ENCODE measurements at places on chromosomes 5 and 9.
A peak's percentile ranks its signal among the peaks of the same experiment; 100 is the strongest.

DNA sequence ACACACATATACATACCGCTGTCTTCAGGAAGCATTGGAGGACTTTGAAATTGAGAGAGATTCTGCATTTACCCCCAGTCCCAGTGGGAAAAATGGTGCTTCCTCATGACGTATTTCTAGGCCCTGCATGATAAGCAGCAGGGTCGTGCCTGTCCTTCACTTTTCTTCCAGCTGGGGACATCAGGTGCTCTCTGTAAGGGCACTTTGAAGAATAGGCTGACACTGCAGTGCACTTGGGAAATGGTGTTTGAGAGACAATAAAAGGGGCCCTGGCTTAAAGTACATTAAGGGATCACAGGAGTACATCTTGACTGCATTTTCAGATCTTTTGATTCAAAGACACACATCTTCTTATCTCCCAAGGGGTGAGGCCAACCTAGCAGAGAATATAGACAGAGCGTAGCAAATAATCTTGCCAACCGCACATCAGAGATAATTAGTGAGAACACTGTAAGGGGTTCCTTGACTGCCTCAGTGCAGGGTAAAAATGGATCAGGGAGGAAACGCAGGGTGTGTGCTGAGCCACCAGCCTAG lies 437.9 kb downstream of the CSNK1G3 start:
- peak; percentile 25 for DNase-seq

- DNase-seq, result peak; percentile 77
These were observed 3.3 kb upstream of the TMEM141 start for GRCh38 chr9:136787690-136788400.

- no peak for DNase-seq
These were observed 58.0 kb downstream of the ADAMTS16 start for GRCh38 chr5:5198135-5198534.

DNA sequence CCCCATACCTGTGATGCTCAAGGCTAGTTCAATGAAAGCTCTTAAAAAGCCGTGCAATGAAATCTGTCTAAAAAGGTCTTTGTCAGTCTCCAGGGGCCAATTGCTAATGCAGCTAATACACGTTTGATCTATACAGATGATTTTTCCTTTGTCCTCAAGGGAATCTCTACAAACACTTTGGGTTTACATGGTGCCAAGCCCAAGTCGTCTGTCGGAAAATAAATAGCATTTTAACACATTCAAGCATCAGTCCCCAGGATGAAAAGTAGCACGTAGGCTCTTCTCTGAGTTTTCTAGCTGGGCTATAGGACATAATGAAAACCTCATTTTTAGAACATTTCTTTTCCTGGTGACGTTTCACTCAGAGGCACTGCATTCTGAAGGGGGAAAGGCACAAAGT lies 477.4 kb upstream of the WWC1 start:
- no peak for DNase-seq

GRCh38 chr9:4461437-4461836 lies 28.8 kb upstream of the SLC1A1 start:
- no peak for DNase-seq

DNA sequence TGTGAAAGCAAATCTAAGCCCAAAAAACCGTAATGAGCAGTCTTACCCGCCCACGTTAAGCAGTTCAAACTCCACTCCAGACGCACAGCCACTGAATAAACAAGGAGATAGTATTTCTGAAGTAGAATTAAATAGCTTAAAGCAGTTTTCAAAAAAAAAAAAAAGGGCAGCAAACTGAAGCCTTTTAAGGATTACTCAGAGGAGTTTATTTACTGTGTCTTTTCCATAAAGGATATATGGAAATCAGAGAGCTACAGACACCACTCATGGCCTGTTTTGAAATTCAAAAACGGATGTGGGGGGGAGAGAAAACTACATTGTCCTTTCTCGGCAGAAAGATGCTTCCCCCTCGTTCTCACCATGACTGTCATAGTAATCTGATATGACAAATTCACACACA lies 83.7 kb upstream of the IRX1 start:
- DNase-seq, result no peak

- no peak for DNase-seq
These were observed 1.4 kb downstream of the AKNA start for GRCh38 chr9:114386361-114386885.

- peak; percentile 76 for DNase-seq
These were observed 59.0 kb upstream of the RARS1 start for GRCh38 chr5:168427224-168427623.

DNA sequence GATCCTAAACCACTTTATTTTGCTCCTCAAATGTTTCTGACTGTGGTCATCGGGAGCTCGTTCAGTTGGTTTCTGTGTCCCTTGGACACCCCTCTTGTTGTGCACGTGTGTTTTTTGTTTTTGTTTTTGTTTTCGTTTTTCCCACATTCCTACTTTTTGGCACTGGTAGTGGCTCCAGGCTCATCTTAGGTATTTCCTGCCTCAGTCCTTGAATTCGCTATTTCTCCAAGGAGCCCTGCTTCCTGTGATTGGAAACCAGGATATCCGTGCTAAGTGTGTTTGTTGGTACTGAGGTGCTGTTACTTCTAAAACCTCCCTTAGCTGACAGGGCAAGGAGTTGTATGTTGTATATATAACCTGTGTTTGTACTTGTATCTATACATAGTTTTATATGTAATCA lies 5.9 kb downstream of the HMCN2 start:
- DNase-seq, result no peak

DNA sequence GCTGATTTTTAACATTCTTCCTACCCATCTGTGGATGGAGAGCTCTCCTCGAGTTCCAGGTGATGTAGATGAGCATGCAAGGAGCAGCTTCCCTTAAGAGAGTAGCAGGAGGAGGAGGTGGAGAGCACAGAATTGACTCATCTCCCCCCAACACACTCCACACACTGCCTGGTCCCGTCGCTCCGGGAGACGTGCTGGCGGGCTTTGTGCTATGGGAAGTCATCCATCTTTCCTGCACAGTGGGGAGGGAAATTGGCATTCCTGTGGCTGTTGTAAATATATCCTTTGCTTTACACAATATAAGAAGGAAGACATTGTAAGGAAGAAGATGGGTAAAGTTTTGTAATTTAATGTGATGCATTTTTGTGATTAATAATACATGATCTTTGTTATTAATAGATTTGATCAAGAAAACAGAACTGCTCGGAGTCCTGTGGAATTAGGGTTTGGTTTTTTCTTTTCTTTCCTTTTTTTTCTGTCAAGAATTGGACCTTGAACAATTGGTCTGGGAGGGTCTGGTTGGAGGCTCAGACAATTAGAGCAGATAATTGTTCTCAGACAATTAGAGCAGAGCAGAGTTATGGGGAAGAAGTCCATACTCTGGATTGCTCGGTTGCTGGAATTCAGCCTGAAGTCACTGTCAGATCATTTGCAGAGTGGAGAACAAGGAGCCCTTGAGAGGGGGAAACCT lies 297.8 kb downstream of the GADD45G start:
- no peak for DNase-seq

DNA sequence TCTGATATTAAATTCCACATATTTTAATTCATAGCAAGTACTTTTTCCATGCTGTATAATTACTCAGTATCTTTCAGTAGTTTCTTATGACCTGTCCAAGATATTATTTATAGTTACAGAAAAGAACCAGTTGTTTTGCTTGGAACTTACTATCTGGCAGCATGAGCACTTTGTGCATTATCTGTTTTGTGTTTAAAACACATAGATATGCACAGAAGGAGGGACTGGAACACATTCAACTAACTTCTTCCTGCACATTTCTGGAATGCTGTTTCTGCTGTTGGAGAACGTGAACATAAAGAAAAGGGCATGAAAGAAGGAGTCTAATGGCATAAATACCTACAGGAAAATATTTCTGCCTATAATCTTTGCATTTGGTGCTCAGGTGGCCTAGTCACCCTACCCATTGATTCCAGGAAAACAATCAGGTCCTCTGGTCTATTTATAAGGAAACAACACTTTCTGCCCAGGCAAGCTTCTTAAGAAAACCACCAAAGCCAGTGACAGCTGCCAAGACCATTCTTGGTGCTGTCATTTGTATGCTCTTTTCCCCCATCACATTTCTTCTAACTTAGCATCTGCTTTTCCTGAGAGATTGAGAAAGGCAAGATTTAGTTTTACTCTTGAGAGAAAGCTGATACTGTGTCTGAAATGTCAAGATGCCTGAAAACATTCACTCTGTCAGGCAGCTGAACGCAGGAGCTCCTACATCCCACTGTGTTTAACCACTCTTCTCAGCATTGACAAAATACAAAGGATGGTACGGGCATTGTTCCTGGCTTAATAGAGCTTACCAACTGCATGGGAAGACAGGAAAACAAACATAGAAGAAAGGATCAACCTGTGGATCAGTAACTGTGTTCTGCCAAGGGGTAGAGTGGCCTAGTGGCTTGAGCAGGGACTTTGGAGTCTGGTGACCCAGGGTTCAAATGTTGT lies 40.3 kb downstream of the RAB3C start:
- DNase-seq, result no peak

DNA sequence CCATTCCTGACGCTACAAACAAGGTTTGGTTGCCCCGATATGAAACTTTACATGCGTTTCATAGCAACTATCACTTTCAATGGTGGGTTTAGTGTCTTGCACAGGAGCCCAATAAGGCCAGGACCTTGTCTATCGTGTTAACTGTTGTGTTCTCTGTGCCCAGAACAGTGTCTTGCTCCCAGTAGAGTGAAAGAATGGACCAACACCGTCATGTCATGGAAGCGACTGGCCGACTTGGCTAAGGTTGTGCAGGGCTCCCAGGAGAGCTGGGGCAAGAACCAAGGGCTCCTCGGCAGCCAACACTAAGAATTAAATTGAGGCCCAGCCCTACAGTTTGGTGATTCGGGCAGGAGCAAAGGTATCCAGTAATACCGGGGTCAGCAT lies 498 bp upstream of the ARHGEF37 start:
- DNase-seq, result no peak

- DNase-seq, result no peak
These were observed 123.0 kb downstream of the COL23A1 start for GRCh38 chr5:178467205-178467567.

- DNase-seq, result no peak
These were observed 30.4 kb downstream of the COL15A1 start for GRCh38 chr9:98974106-98974505.

GRCh38 chr5:116616876-116617275 lies 42.3 kb upstream of the SEMA6A start:
- DNase-seq, result no peak

- DNase-seq, result no peak
These were observed 151.4 kb downstream of the HSD17B3 start for GRCh38 chr9:96150324-96151227.

GRCh38 chr9:89048616-89049015 lies 57.3 kb downstream of the S1PR3 start:
- no peak for DNase-seq

- no peak for DNase-seq
These were observed 187.1 kb downstream of the MEF2C start for GRCh38 chr5:88695931-88696330.

DNA sequence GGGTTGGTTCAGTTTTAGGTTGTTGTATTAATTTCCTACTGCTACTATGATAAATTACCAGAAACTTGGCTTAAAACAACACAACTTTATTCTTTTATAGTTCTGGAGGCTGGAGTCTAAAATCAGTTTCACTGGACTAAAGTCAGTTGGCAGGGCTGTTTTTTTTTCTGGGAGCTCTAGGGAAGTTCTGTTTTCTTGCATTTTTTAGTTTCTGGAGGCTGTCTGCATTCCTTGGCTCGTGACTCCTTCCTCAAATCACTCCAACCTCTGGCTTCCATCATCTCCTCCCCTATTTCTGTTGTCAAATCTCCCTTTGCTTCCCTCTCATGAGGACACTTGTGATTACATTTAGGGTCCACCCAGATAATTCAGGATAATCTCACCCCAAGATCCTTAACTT lies 51.3 kb upstream of the SUB1 start:
- DNase-seq, result no peak

DNA sequence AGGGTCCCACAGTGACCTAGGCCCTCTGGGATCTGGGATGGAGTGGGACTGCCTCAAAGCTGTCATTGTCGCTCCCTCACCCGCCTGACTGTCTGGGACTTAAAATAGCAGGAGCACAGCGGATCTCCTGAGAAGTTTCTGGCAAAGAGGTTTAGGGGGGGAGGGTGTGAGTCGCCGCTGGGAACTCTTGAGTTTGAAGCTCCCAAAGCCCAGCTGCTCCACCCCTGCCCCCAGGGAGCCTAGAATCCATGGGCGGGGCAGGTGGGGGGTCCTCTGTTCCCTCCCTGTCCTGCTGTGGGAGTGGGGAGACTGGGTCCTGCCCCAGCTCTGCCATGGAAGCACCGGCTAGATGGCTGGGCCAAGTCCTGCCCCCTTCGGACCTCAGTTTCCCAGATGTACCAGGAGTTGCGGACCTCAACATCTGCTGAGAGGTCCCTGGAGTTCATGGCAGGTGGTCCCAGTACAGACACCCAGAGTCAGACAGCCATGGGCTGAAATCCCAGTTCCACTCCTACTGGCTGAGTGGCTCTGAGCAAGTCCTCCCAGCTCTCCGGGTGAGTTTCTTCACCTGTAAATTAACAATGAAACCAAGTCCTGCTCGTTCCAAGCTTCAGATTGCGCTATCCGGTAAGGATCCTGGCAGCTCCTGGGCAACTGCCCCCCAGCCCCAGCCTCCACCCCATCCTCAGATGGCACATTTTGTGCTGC lies 985 bp upstream of the WDR38 start:
- DNase-seq, result no peak

DNA sequence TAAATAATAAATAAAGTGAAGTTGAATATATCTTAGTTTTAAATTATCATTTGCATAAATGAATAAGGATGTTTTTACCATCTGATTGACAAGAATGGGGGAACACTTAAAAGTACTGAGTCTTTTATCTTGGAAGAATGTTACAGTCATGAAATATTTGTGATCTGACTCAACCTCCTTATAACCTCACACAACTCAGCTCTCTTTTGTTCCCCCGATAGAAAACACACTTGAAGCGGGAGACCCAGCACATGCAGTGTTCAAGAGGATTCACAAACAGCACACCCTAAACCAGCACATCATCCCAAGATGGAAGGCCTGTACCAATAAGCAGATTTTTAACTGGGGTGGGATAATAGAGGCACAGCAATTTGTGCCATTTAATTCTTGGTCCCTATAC lies 15.5 kb downstream of the BAAT start:
- no peak for DNase-seq

DNA sequence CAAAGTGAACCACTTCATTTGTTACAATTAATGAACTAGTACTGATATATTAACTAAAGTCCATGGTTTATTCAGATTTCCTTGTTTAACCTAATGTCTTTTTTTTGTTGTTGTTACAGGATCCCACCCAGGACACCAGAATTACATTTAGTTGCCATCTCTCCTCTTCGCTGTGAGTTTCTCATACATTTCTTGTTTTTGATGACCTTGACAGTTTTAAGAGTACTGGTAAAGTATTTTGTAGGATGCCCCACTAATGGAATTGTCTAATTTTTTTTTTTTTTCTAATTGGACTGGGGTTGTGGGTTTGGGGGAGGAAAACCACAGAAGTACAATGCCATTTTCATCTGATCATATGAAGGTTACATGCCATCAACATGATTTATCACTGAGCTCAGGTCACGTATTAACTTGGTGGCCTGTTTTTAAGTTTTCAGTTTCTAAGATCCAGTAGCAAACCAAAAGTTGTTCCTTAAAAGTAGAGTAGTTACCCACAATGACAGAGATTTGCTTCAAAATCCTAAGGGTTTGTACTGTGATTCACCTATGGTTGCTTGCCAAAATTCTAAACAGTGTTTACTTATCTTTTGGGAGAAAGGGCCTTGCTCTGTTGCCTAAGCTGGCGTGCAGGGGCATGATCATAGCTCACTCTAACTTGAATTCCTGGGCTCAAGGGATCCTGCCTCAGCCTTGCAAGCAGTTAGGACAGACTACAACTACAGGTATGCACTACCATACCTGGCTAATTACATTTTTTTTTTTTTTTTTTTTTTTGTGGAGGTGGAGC lies 4.5 kb upstream of the OTULIN start:
- no peak for DNase-seq

All from WERI-Rb-1 (cell line).